ENCODE measurements at places on chromosomes 16 and 17.

DNA sequence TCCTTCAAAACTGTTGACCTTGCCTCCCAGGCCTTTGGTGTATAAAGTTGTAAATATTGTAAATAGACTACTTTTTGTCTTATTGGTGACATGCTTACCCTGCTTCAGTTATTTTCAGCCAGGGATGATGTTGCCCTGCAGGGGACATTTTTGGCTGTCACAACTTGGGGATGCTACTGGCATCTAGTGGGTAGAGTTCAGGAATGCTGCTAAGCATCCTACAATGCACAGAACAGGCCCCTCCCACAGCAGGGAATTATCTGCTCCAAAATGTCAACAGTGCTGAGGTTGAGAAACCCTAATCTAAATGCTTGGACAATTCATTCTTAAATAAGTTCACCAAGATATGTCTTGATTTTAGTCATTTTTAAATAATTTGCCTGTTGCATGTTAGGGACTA, 459.8 kb downstream of the PMP22 start:
- H3K27me3 ChIP-seq: peaks cover 2% of the 10 kb centered on the region
- peaks cover 12% of the 10 kb centered on the region for H3K4me1 ChIP-seq
- H3K4me3 ChIP-seq: no peak overlapping the region
- peaks cover 4% of the 10 kb centered on the region for H3K36me3 ChIP-seq
- H3K27ac ChIP-seq: no peak overlapping the region

DNA sequence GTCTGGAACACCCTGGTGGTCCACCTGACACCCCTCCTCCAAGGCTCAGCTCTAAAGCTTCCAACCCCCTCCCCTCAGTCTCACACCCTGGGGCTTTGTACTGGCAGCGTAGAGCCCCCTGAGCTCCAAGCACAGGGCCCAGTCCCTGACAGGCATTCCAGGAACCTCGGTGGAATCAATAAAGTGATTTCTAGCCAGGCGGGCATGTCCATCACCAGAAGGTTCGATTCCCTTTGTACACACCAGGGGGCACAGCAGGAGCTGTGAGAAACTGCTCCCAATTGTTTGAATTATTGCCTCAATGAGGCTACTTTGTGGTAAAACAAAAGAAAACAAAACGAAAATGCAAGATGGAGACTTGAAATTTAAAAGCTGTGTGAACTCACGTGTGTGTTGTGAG, 51.8 kb downstream of the SMPD3 start:
- H3K27me3 ChIP-seq: peaks cover 4% of the 10 kb centered on the region
- no peaks in the 10 kb centered on the region for H3K4me1 ChIP-seq
- no peak overlapping the region for H3K27ac ChIP-seq
- no peak overlapping the region for H3K4me3 ChIP-seq
- no peak for DNase-seq

DNA sequence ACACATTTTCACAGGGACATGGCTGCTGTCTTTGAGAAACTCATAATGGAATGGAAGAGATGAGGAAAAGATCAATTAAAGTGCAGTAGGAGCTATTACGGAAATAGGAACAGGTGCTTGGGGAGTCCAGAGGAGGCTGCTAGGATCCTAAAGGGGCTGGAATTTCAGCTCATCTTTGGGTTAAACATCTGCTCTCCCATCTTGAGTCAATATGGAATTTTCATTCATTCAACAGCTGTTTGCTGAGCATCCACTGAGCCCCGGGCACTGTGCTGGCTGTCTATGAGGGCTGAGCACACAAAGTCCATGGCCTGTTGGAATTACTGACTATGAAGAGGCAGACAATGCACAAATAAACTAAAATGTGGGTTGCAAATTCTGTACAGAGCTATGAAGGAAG, 47.9 kb downstream of the ASIC2 start:
- DNase-seq: no peak
- peaks cover 2% of the 10 kb centered on the region for H3K4me1 ChIP-seq
- no peaks in the 10 kb centered on the region for H3K36me3 ChIP-seq
- H3K27me3 ChIP-seq: no peaks in the 10 kb centered on the region

- no peak overlapping the region for H3K4me3 ChIP-seq
- DNase-seq: no peak
- H3K27ac ChIP-seq: no peak overlapping the region
- no peaks in the 10 kb centered on the region for H3K27me3 ChIP-seq
Observed at GRCh38 chr17:63439687-63440086, 6.4 kb downstream of the CYB561 start.

DNA sequence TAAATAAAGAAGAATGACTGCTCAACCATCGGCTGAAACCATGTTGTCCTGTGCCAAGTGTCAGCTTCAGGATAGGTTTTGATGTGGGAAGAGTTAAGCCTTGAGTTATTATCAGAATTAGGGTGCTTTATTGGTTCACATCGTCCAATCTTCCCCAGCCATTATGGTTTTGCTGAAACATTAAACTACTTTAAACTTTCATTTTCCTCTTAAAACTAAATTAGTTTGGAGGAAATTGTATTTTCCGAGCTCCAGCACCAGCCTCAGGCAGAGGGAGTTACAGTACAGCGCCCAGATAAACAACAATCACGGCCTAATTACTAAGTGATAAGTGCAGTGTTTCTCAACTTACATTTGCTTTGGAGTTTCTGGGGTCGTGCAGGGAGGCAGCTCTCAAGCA, 80.2 kb downstream of the TMEM114 start:
- no peaks in the 10 kb centered on the region for H3K4me1 ChIP-seq
- H3K27me3 ChIP-seq: peaks cover 57% of the 10 kb centered on the region
- no peak for DNase-seq
- no peak overlapping the region for H3K27ac ChIP-seq
- no peaks in the 10 kb centered on the region for H3K36me3 ChIP-seq

GRCh38 chr17:72438783-72439182, 318.0 kb downstream of the SOX9 start:
- no peak for DNase-seq
- peaks cover 12% of the 10 kb centered on the region for H3K4me1 ChIP-seq
- H3K4me3 ChIP-seq: no peak overlapping the region
- H3K27me3 ChIP-seq: no peaks in the 10 kb centered on the region

Data from mesothelial cell of epicardium (in vitro differentiated cells).